ENCODE measurements at places on chromosomes 7 and 10.

DNA sequence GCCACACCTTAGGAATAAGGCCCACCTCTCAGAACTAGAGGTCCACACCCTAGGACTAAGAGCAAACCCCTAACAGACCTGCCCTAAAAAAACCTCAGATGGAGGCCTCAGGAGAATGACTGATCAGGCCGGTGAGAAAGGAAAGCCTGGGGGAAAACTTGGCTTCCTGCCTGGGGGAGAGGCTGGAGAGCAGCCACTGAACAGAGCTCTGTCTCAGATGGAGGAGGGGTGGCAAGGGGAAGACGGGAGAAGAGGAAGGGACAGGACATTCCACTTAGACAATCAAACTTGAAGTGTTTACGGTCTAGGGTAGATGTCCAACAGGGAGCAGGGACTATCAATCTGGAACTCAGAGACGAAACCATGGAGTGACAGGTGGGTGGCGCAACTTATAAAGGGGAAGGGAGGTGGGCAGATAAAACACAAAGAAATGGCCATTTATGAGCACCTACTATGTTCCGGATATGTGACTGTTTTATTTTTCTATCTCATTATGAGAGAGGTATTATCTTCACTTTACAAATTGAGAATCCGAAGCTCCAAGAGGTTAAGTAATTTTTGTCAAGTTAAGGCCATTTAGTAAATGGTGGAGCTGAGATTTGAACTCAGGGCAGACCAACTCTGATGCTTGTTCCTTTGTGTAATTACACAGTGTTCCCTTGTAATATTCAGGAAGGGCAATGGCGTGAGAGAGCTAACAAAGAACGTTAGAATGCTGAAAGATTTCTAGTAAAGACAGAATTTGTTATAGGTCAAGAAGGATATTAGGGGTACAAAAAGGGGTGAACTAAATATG is 82.6 kb downstream of the DNMBP start:
- DNase-seq, result no peak

GRCh38 chr10:59580026-59580863 is 129.4 kb downstream of the SLC16A9 start:
- DNase-seq, result no peak

DNA sequence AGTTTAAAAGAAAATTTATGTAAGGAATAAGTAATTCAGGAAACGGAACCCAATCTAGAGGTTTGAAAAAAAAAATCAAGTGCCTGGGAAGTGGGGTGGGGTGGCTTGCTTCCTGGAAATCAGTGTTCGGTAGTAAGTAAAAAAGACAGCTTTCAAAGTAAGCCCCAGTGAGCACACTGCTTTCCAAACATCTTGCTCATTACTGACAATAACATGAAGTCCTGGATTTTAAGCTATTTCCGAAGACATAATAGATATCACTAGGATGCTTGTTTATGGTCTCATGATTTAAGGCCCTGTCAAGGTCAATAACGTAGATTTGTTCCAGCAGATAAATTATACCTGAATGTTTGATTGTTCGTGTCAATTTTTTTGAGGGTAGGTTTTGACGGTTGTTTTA is 1.3 kb downstream of the STAMBPL1 start:
- no peak for DNase-seq

DNA sequence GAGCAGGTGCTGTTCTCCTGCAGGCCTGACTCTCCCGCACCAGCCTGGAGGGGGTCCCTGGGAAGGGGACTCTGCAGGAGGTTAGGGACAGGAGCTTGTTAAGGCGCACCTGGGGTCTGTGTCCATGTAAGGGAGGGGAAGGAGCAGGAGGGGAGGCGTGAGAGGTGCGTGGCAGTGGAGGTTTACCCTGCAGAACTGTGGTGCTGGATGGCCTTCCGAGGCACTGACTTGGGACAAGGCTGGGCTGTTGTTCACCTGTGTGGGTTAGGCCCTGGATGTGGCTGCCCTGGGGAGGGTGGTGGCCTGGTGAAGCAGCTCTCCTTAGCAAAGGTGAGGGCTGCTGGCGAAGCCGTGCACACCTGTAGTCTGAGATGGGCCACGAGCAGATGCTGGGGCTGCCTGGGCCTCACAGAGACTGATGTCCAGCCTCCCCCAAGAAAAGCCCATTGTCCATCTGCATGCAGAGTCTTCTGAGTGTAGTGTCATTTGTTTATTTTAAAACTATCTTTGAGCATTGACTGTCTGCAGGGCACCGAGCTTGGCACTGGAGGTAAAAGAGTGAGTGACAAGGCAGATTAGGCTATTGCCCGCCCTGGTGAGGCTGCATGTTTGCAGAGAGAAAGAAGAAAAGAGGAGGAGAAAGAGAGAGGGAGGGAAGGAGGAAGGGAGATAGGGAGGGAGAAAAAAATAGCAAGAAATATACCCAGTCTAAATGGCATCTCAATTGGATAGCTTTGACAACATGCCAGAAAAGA is 225.3 kb downstream of the GLRX3 start:
- no peak for DNase-seq

GRCh38 chr10:1963341-1963740 is 226.0 kb upstream of the ADARB2 start:
- no peak for DNase-seq

GRCh38 chr7:68821846-68822245 is 776.4 kb upstream of the AUTS2 start:
- no peak for DNase-seq

- DNase-seq, result peak; percentile 64
Measured at GRCh38 chr7:151245360-151246101, 3.0 kb downstream of the SMARCD3 start.

DNA sequence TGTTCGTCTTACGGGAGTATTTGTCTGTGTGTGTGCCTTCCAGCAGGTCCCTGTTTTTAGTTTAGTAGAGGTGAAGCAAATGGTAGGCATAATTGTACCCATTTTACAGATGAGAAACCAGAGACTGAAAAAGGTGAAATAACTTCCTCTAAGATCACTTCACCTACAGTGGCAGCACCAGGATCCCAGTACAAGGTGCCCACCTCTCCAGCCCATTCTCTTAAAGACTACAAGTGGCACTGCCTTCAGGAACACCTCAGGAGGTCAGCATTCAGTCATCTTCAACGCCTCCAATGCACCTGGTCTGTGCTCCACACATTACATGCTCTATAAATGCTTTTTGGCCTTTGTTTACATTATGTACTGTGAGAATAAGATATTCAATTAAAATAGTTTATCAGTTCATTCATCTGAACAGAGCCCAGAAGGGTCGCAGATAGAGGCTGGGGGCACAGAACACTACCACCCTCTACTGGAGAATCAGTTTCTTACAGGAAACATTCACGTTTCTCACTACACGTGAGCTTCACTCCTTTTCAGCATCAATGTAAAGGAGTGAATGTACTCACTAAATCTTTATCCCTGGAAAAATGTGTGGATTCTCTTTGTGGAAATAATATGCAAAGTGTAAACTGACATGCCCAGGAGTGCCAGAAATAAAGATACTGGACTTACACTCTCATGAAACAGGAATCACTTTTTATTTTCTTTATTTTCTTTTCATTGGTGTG is 45.5 kb upstream of the ABLIM1 start:
- no peak for DNase-seq

GRCh38 chr10:78506614-78507013 is 473.0 kb downstream of the RPS24 start:
- no peak for DNase-seq

- DNase-seq, result no peak
Measured at GRCh38 chr10:22433875-22434274, 88.6 kb downstream of the SPAG6 start.

GRCh38 chr7:134766779-134767519 is 12.5 kb upstream of the CALD1 start:
- peak; percentile 40 for DNase-seq

DNA sequence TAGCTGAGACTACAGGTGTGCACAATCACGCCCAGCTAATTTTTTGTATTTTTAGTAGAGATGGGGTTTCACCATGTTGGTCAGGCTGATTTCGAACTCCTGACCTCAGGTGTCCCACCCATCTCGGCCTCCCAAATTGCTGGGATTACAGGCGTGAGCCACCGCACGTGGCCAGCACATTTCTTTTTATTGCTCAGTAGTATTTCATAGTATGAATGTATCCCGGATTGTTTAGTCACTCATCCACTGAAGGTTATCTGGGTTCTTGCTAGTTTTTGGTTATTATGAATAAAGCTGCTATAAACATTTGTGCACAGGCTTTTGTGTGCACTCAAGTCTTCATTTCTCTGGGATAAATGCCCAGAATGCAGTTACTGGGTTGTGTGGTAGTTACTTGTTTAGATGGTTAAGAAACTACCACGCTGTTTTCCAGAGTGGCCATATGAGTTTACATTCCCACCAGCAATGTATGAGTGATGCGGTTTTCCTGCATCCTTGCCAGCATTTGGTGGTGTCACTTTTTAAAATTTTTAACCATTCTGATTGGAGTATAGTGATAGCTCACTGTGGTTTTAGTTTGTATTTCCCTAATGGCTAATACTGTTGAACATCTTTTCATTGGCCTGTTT is 275.8 kb upstream of the LYZL1 start:
- DNase-seq, result no peak

DNA sequence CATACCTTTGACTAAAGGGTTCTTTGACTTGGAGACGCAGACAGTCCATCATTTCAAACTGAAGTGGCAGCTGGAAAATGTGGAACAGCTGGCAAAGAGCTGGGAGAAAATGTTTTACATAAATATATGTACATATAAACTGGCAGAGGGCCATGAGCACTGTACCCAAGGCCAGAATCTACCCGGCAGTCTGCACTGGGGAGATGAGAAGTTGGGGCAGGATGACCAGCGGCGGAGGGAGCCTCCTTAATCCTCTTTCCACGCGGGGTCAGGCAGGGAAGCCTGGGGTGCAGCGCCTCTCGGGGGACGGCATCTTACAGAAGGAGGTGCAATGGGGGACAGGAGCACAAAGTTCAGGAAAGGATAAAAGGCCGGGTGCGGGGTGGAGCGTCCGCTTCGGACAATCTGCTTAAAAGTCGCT is 1.3 kb downstream of the GLI3 start:
- DNase-seq, result no peak

- no peak for DNase-seq
Measured at GRCh38 chr7:158957921-158958491, 101.6 kb downstream of the DYNC2I1 start.

DNA sequence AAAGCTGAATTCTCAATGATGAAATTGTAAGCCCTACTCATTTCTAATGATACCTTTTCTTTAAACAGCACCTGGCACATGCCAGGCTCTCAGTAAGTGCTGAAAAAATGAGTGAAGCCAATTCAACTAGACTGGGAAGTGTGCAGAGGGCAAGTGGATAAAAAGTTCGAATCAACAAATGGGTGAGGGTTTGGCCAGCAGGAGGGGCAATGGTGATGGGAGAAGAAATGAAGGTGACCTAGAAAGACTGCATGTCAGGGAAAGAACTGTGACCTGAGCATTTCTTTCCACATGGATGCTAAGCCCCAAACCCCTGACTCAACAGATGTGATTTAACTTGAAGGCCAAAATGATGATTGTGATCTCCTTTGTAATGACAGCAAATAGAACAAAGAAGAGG is 54.6 kb downstream of the DKK1 start:
- no peak for DNase-seq

- DNase-seq, result no peak
Measured at GRCh38 chr10:437698-438490, 251.6 kb downstream of the DIP2C start.

DNA sequence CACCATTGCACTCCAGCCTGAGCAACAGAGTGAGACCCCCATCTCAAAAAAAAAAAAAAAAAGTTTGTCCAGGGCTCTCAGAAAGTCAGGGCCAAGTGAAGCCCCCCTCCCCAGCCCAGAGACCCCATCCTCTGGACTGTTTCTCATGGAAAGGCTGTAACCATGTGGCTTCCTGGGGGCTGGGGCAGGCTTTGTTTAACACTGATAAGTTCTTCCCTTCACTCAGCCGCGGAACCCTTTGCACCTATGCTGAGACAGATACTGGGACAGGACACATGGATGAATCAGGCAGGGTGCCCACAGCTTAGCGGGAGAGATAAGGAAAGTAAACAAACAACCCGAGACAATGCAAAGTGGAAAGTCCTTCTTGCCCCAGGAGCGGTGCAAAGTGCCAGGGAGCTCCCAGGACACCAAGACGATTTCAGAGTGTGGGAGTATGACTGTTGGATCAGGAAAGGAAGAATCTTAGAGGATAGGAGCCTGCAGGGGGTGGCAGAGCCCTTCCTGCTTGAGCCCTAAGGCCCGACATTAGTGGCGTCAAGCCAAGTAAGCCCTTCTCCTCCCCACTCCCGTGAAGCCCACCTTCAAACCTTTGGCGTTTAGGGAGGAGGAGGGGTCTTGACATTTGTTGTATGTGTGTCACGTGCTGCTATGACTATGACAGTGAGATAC is 11.6 kb downstream of the MLXIPL start:
- no peak for DNase-seq

GRCh38 chr7:45918556-45918955 is 2.5 kb downstream of the IGFBP3 start:
- DNase-seq, result no peak

DNA sequence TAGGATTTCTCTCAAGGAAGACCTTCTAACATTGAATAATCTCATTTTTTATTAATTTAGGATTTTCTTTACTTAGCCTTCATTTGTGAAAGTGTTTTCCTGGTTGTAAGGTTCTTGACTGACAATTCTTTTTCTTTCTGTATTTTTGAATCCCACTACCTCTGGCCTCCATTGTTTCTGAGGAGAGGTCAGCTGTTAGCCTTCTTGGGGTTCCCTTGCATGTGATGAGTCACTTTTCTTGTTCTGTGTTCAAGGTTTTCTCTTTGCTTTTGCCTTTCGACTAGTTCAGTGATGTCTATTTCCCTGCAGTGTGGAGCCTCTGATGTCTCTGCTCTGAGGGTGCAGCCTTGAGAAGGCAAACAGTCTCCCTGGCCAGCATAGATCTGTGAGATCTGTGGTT is 304.1 kb upstream of the ZNF32 start:
- DNase-seq, result no peak
